Adipocyte (in vitro differentiated cells): ENCODE measurements at places on chromosomes 1 and 21.

DNA sequence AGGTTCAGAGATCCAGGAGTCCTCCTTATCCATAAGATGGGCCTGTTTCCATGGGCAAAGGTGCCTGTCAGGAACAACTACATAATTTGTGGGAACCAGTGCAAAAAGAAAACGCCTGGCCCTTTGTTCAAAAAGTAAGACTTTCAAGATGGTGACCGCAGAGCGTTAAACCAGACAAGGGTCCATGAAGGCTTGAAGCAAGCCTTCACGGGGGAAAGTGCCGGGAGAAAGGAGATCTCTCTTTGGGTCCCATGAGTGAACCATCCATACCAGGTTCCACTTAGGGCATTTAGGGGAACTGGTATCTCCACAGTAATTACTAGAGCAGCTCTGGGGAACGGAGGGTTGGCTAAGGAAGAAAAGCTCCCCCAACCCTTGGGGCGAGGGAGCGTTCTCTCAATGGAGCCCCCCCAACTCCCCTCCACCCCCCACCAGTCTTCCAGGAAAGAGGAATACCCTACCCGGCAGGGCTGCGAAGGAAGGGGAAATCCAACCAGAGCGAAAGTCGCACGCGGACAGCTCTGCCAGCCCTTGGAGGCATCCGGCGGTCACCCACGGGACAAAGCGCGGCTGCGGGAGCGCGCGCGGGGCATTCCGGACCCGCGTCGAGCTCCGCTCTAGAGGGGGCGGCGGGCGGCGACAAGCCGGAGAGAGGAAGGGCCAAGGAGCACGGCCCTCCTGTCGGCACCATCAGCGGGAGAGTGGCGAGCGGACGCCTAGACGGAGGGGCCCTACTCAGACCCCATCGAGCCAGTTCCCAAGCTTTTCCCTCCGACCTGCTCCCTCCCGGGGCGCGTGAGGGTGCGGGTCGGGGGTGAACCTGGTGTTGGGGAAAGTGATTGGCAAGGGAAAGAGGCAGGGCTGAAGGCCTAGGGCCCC, 687 bp upstream of the RASSF5 start:
- DNase-seq, result no peak

- no peak for DNase-seq
Observed at GRCh38 chr1:167482184-167482583, 36.1 kb downstream of the CD247 start.

DNA sequence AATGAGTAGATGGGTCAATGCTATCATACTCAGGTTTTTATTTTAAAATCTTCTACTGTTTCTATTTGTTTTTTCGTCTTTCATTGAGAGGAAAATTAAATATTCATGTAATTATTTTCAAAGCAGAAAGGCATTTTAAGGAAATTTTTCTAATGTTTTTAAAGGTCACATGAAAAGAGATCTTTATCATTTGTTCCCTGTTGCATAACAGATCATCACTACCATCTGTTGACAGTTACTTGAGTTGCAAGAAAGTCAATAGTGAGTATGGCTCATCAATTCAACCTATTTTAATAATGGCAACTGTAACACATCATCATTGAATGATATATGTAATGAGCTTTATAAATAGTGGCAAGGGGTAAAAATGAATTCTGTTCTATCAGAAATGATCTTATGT, 369.7 kb downstream of the DPYD start:
- peak; percentile 23 for DNase-seq

DNA sequence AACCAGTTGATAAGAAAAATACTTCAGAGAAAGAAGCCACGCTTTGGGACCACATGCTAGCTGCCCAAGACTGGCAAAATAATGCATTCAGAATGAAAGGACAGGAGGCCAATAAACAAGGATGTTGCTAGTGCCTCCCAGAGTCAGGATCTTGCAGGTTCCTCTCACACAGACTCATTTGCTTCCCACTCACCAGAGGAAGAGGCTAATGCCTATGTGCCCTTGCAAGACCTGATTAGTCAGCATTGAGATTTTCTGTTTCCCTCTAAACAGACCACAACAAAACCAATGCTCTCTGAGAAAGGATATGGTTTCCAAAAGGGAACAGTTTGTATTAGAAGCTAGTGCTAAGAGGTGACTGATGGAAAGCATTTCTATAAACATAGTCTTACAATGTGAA, 85.7 kb downstream of the NRDC start:
- DNase-seq, result peak; percentile 38

DNA sequence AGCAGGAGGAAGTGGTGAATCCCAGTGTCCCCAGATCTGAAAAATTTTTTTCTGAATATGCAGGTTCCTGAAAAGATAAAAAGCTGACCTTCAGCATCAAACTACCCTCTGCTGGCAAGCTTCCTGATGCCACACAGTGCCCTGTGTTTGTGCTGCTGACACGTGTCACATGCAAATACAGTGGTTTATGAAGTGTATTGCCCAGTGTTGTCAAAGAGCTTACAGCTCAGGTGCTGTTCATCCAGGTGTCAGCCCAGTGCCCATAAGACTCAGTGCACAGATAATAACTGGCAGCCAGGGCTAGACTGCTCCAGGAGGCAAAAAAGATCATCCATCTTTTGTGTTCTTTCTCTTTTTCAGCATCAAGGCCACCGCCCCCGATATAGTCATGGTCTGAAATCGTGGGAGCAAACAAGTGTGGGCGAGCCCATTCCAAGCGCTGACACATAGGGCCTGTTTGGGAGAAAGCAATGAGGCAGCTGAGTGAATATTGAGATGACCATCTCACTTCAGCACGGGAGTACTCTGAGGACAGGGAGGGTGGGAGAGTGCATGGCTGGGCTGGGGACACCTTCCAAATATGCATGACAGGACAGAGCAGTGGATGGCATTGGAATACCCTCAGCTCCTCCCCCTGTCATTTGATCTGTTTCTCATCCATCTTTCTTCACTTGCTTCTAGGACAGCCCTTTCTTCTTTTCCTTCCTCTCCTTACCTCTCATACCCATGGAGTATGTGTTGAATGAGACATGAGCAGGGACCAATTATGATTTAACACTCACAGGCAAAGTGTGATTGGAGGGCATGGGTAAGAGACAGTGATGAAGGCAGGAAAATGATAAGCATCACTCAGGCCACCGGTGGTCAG, 6.4 kb upstream of the KCNK1 start:
- DNase-seq, result no peak

DNA sequence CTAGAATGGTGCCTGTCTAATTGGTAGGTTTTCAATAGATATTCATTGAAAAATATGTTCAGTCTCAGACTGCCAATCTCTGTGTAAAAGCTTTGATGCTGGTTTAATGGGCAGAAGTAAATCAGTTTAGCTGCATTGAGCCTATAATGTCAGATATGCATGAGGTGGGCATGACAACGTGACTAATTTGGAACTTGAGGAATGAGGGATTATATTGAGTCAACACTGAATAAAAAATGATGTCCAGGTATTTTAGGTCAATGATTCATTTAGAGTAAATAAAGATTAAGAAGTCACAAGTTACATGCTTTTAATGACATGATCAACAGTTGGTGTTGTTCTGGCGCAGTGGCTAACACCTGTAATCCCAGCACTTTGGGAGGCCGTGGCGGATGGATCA, 3.0 kb downstream of the WDR3 start:
- DNase-seq, result no peak

GRCh38 chr1:96145492-96145891, 576.1 kb upstream of the PTBP2 start:
- no peak for DNase-seq

DNA sequence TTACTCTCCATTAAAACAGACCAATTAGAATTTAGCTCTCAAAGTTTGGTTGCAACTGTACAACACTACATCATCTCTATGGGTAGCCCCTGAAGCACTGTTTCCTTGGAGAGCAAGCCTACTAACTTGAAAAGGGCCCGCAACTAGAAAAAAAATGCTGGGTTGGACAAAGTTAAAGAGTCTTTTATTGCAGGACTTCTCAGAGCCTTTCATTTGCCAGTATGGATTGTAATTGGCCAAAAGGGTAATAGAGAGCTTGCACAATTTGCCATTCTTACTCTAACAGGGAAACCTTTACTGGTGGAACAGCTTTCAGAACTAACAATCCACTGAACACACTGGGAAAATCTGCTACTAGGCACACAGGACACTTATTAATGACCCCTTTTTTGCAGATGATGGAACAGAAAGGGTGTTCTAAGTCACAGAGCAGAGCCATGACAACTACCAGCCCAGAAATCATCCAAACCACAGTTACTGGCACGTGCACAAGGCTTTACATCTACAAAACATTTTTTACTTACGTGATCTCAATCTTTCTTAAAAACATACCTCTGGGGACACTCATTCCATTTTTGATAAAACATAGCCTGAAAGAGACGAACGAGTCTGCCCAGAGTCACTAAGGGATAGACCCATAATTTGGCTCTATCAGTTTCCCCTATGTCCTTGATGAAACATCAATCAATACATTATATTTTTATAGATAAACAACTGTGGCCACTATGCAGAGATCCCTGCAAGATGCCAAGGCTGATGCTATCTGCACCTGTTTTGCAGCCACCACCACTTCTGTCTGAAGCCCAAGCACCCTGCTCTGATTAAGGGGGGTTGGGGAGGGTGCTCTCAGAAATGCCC, 176.3 kb upstream of the EDN2 start:
- DNase-seq, result no peak

- DNase-seq, result no peak
Observed at GRCh38 chr1:116515702-116516101, 55.1 kb downstream of the CD58 start.

- DNase-seq, result peak; percentile 84
Observed at GRCh38 chr1:197178998-197179397, 32.5 kb upstream of the ASPM start.

- DNase-seq, result no peak
Observed at GRCh38 chr1:212205006-212205405, 80.2 kb upstream of the PPP2R5A start.

DNA sequence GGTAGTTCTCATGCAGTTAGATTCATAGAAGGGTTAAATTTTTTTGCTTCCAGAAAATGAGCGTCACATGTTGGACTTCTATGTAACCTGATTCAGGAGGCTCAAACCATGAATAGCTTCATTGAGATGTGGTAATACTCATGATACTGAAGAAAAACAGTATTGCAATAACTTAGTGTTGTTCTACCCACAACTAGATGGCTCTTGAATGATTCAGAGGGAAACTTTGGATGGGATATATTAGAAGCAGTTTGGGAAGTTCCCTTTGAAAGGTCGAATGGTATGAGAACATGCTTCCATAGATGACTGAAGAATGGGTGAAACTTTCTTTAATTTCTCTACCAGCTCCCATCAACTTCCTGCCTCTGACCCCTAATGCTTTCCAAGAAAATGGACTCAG, 211.7 kb upstream of the PTGFR start:
- DNase-seq, result peak; percentile 94

DNA sequence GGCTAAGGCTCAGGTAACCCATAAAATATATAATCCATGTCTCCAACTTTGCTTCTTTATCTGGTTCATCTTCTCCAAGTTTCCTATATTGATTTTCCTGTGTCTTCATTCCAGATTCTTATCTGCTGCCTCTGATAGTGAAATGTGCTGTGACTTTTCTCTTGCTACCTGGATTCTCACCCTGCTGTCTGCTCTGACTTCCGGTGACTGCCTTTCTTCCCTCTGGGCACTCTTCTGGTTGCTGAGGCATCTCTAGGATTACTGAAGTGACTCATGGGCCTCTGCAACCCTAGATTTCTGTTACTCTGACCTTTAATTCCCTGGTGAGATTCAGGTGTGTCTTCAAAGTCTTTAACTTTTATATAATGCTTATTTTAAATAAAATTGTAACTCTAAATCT, 46.9 kb downstream of the GIPC2 start:
- DNase-seq, result peak; percentile 48

- DNase-seq, result peak; percentile 72
Observed at GRCh38 chr21:45818276-45818903, 163.2 kb upstream of the COL6A1 start.

DNA sequence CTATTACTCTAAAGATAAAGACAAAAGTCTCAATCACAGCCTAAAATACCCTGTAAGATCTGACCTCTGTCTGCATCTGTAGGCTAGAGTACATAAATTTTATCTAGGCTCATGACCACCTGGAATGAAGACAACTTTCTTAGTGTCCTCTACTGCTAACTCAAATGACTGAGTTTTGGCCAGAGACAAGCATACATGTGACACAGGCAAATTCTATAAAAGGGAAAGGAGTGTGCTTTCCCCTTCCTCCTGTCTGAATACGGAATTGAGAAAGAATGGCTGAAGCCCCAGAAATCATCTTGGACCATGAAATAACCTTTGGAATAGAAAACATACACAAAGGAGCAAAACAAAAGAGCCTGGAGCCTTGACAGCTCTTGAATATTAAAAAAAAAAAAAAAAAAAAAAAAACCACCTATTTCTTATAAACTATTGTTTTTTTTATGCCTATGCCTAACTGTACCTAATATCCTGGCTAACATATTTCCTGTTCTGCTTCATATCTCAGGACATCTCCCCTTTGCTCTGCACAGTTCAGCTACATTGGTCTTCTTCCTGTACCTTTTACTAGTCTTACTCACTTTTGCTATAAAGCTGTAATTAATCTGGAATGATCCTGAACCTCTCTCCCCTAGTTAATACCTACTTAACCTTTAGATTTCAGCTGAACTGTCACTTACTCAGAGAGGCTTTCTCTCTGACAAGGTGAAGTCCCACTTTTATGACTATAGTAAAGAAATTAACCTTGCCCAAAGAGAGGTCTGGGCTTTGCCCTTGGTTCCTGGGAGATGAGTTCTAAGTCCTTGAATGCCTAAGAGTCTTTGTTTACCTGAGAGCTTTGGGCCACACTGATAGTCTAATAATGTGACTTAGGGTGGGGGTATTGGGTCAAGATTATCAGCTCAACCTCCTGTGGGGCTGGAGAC, 16.1 kb downstream of the UCHL5 start:
- no peak for DNase-seq

GRCh38 chr21:34018910-34019309, 54.5 kb upstream of the MRPS6 start:
- DNase-seq, result no peak

DNA sequence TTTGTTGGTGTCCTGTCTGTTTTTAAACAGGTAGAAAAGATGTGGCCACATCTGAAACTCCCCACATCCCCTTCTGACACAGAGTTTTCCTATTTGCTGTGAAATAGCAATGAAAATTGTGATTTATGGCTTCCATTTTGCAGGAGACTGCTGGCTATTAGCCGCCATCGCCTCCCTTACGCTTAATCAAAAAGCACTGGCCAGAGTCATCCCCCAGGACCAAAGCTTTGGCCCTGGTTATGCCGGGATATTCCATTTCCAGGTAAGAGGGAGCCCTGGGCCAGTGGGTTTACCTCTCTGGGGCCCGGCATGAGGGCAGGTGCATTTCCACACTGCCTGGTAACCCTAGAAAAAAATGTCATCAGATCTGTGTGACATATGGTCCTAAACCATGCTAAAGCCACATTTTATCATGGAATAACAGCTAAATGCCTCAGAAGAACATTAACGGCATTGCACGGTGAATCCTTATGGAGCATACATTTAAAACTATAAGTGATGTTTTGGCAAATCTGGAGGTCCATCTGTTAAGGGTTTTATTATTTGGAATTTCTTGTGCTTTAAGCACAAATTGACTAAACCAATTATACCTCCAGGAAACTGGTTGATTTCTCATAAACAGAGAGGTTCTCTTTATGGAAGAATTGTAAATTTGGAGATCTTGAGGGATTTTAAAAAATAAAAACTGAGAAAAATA, 12.3 kb downstream of the CAPN9 start:
- no peak for DNase-seq
